SK-N-SH treated with all-trans-retinoic acid at 6 μM for 48 hours (cell line): ENCODE measurements at places on chromosomes 2 and 18.

DNA sequence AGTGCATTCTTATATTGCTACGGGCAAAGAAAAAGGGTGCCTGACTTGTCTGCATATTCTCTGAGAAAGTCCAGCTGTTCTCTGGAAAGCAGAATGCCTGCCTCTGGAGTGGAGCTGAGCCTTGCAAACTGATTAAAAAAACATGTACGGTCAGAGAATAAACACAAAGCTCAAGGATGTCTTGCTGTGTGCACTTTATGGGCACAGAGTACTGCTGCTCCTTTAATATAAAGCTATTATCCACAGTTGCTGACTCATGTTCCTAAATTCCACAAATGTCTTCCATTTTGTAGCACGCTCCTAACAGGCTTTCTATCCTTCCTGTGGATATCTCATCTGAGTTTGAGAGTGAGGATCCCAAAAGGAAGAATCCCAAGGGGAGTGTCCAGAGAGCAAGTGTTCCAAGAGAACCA is 229.0 kb downstream of the MREG start:
- peak; percentile 98 for ATAC-seq

GRCh38 chr2:84121-84520 is 37.8 kb upstream of the FAM110C start:
- no peak for ATAC-seq

DNA sequence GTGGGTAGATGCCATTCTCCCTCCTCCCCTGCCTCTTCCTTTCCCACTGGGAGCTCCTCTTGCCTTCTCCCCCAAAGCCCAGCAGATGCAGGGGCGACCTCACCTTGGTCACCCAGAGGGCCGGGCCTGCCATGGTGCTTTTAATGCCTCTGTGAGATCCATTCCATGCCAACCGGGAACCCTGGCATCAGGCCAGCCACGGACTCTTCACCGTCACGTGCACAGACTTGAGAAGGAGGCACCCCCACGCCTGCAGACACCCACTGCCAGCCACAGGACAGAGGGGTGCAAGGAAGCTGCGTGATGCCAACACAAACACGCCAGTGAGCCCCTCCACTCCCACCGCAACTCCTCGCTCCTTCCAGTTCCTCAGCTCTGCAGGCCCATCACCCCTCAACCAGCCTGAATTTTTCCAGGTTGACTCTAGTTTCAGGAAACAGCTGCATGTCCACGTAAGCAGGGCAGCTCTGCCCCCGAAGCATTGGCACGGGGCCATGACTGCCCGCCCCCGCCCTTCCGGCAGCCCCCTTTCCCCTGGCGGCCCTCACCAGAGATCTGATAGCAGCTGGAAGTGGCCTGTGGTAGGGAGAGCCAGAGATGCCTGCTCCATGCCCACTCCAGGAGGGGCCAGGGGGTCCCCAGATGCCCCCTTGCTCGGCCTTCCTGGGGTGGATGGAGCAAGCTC is 50.8 kb downstream of the DNMT3A start:
- peak; percentile 35 for ATAC-seq

DNA sequence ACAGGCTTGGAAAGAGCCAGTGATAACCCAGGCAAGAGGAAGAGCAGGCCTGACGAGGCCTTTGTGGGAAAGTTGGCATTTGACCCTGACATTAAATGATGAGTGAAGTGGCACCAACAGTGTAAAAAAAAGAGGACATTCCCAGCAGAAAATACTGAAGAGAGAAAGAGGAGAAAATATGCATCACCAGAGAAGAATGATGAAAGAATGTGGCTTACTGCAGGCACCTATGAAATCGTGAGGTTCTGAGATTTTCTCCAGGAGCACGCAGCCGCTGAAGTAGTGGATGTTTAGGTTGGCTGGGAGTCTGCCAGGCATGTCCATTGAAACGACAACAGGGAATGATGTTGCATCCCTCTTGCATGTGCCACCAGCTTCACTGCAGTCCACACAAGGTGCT is 13.8 kb downstream of the EHD3 start:
- ATAC-seq, result peak; percentile 33; the same call in 2 of the 3 replicates

- ATAC-seq, result peak; percentile 5
Measured at GRCh38 chr2:96265349-96265839, 403 bp downstream of the TMEM127 start.

DNA sequence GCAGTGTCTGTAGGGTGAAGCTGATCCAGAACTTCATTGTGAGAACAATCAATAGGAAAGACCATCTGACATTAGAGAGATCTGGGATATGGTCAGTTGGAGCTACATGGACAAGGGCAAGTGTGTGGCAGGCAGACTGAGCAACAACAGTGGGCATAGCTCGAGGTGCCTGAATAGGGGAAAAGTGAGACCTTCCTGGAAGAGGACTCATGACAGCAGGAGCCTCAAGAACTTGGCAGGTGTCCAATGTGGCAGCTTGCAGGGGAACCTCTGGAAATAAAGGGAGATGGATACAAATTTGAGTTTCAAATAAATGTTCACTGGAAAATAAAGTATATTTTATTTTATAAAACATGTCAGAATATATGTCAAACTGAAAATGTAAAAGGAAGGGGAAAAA is 117.9 kb downstream of the TANC1 start:
- no peak for ATAC-seq

DNA sequence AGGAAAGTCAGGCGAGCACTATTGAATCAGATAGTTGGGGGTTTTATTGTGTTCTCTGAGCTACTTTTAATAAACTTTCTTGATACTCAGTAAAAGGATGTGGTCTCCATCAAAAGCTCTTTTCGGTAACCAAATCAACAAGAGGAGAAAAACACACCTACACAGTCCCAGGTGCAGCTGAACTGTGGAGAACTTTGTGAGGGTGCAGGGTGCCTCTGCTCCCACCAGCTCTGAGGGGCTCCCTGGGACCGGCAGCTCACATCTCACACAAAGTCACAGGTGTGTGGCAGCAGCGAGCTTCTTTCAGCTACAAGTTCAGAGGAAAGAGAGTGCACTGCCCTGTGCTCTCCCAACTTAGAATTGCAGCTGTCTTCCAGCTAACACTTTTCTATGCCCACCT is 650.4 kb downstream of the RNF144A start:
- ATAC-seq, result no peak

DNA sequence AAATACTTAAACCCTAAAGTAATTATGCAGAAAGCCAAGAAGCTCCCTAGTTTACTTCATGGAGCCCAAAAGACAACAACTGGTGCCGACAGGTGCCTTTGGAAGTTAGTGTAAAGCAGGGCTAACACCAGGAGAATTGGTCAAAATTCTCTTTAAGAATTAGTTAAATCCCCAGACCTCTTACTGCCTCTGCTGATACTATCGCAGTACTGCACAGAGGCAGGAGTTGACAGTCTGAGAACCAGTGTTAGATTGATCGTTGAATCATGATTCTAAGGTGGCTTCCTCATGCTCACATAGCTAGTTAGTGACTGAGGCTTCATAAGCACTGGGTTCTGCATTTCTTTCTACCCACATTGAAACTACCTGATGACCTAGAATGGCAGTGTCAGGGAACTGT is 445.0 kb downstream of the XIRP2 start:
- ATAC-seq, result peak; percentile 41; the same call in 1 of the 3 replicates

- no peak; the same call in 2 of the 3 replicates for ATAC-seq
Measured at GRCh38 chr2:239264838-239265651, 135.8 kb downstream of the HDAC4 start.

- ATAC-seq, result no peak
Measured at GRCh38 chr18:6411382-6411781, 3.3 kb downstream of the L3MBTL4 start.

DNA sequence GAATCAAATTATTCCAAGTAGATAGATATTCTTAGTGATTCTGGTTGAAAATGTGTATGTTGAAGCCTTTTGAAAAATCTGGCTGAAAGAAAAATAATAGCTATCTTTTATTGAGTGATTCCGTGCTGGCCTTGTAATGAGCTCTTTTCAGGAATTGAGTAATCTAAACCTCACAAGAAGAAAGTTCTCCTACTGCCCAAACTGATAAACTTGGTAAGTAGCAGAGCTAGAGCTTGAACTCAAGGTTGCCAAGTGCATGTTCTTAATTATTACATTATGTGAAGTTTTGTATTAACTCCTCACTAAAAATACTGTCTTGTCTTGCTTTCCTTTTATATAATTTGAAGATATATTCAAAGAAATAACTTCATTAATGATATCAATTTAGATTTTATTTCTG is 1.6 kb upstream of the PPP1R1C start:
- ATAC-seq, result peak; percentile 78
